ENCODE measurements at places on chromosomes 7 and 10. TPM values are rescaled to one million over a fixed set of nuclear protein-coding genes. Genes with fewer than 3 reads are reported as not detected.

Gene SPDYE2
- not detected for total RNA-seq

Gene TRPV6
- total RNA-seq, result not detected

Gene LRRC17
- total RNA-seq, result 0.28 TPM

Gene DHX32
- total RNA-seq, result 61.2 TPM

Gene MAGI2
- total RNA-seq, result 1.7 TPM

Gene STAMBPL1
- total RNA-seq, result 5.1 TPM

Gene SFMBT2
- total RNA-seq, result under 0.01 TPM
